ENCODE measurements at places on chromosomes 5 and 9.

GRCh38 chr5:76836585-76836984 is 13.2 kb upstream of the S100Z start:
- DNase-seq = no peak

- no peak for DNase-seq
Observed at GRCh38 chr9:109771087-109771486, 8.9 kb upstream of the PALM2AKAP2 start.

GRCh38 chr5:159310511-159310910 is 19.8 kb downstream of the IL12B start:
- DNase-seq = no peak

DNA sequence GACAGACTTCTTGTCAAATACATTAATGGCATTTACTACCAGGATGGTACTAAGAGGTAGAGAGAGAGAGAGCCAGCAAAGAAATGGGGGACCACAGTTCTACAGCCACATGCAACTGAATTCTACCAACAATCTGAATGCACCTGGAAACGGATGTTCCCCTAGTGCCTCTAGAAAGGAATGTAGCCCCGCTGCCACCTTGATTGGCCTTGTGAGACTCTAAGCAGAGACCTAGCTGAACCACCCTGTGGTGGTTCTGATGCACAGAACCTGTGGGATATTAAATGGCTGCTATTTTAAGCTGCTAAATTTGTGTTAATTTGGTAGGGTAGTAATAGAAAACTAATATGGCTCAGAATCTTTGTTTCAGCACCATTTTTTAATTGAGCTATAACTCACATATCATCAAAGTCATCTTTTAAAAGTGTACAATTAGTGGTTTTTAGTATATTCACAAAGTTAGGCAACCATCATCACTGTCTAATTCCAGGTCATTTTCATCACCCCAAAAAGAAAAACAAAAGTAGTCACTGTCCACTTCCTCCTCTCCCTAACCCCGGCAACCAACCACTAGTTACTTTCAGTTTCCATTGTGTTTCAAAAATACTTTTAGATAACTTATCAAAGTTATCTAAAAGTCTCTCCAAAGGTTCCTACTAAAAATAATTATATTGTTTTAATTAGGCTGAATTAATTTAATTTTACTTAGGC is 51.7 kb downstream of the CPLANE1 start:
- no peak for DNase-seq

- DNase-seq = no peak
Observed at GRCh38 chr9:122040561-122041242, 52.4 kb downstream of the TTLL11 start.

DNA sequence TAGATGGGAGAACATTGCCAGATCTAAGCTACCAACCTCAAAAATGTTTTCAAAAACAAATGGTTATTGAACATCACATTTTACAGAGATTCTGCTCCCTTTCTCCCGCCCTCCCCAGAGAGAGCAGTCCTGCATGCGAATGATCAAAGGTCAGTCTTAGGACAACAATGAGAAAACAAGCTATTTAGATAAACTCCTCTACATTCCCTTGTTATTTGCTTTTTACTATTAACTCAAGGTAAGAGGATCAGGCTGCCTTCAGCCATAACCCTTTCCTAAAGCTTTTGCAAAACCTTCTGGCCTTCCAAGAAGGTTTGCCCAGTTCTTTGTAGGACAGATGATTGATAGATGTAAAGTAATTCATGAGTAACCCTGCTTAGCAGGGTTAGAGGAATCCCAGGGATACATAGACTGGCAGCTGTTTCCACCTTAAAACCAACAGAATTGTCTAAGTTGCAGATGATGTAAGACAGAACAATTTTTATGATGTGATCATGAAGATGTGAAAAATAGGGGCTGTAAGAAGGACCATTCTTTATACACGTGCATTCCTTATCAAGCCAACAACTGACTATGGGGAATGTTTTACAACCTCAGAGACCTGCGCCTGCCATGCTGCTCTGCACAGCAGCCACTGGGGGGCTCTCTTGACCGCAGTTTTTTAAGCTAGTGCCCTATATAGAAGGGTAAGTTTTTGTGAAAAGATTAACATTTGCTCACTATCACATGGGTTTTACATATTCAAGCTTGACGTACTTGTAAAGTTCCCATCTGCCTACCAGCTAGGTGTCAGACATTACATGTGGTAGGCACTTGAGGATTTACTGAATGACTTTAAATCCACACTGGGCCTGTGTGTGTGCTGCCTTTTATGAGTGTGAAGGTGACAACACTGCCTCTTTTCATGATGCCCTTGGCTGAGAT is 2.3 kb upstream of the ZNF782 start:
- DNase-seq = peak; percentile 22

GRCh38 chr9:127384901-127385300 is 12.1 kb upstream of the SLC2A8 start:
- DNase-seq = no peak

GRCh38 chr9:117672369-117672768 is 31.8 kb upstream of the TLR4 start:
- DNase-seq = no peak

GRCh38 chr9:87615547-87616148 is 110.3 kb upstream of the CTSL start:
- DNase-seq = no peak

- DNase-seq = no peak
Observed at GRCh38 chr5:18967637-18968036, 1020.4 kb downstream of the CDH18 start.

DNA sequence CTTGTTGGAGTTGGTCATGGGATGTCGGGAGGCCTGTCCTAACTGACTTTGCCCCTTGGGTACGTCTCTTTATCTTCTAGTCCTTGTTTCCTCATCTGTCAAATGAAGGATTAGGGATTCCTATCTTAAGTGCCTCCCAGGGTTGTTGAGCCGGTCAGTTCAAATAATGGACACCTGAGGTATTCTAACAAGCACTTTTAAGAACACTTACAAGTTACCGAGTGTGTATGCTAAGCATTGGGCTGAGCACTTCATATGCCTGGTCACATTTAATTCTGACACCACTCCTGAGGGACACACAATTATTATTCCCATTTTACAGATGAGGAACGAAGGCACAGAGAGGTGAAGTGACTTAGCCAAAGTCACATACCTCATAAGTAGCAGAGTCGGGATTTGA is 37.1 kb downstream of the CAMK2A start:
- no peak for DNase-seq

- DNase-seq = peak; percentile 86
Observed at GRCh38 chr5:154078272-154078671, 39.5 kb downstream of the MFAP3 start.

DNA sequence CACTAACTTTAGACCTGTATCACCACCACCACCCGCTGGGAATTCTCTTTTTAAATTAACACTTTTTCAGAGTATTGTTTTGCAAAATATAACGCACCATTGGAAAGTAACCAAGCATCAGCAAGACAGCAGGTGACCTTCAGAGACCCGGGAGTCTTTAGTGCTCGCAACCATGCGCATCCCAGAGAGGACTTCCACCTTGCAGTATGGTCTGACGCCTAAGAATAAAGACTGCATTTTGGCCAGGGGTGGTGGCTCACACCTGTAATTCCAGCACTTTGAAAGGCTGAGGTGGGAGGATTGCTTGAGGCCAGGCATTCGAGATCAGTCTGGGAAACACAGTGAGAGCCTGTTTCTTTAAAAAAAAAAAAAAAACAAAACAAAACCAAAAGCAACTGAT is 113.8 kb downstream of the MED27 start:
- no peak for DNase-seq

Measured in NCI-H2081 treated with DMSO at 0.1 percent for 48 hours (cell line).